ENCODE measurements at places on chromosomes 1 and 21. TPM values are rescaled to one million over a fixed set of nuclear protein-coding genes. Genes with fewer than 3 reads are reported as not detected.

DNA sequence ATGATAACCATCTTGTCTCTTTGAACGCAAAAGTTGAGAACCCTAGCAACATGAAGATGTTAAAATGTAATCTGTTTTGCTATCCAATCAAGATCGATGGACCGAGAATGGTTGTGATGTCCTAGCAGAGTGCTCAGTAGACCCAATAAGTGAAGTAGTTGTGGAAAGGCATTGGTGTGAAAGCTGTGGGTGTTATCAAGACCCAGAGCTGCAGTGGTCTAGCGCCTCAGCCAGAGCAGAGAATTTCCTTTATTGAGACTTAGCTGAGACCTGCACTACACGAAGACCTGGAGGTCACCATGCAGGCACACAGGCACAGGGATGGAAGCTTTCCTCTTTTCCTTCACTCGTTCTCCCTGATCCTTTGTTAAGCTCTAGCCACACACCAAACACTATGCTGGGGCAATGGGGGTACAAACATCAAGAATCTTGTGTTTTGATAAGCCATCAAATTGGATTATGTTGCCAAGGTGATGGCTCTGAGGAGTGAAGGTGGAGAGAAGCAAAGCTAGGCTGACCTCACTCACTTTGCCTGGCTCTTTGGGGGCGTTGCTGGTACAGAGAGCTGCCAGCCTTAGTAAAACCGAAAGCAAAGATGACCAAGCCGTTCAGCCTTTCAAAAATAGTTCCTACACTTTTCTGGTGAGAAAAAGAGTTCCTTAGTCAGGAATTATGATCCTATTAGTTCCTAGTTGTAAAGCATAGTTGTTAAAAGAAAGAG, 24.1 kb downstream of the METTL13 start:
- no peak overlapping the region for H3K27ac ChIP-seq
- H3K4me1 ChIP-seq = no peaks in the 10 kb centered on the region
- no peak for DNase-seq
- no peaks in the 10 kb centered on the region for H3K36me3 ChIP-seq
- no peaks in the 10 kb centered on the region for H3K27me3 ChIP-seq

- H3K27me3 ChIP-seq = no peaks in the 10 kb centered on the region
- H3K4me1 ChIP-seq = no peaks in the 10 kb centered on the region
- no peak for DNase-seq
- peak overlapping the region; percentile 83 for H3K4me3 ChIP-seq
- peak overlapping the region; percentile 81 for H3K27ac ChIP-seq
- H3K36me3 ChIP-seq = no peaks in the 10 kb centered on the region
Observed at GRCh38 chr1:151147132-151147503, 687 bp upstream of the SEMA6C start.

The NUDT4B gene
- total RNA-seq = 7.9 TPM

The IL19 gene
- total RNA-seq = not detected

GRCh38 chr1:74426208-74426937, 86.0 kb downstream of the LRRC53 start:
- no peak overlapping the region for H3K4me3 ChIP-seq
- H3K4me1 ChIP-seq = no peaks in the 10 kb centered on the region
- no peaks in the 10 kb centered on the region for H3K36me3 ChIP-seq
- no peak overlapping the region for H3K27ac ChIP-seq
- no peak for DNase-seq

- peaks cover 3% of the 10 kb centered on the region for H3K27me3 ChIP-seq
- H3K36me3 ChIP-seq = no peaks in the 10 kb centered on the region
- no peaks in the 10 kb centered on the region for H3K4me1 ChIP-seq
- no peak overlapping the region for H3K27ac ChIP-seq
- peak overlapping the region; percentile 16 for H3K4me3 ChIP-seq
Observed at GRCh38 chr1:181318022-181318857, 165.1 kb upstream of the CACNA1E start.

DNA sequence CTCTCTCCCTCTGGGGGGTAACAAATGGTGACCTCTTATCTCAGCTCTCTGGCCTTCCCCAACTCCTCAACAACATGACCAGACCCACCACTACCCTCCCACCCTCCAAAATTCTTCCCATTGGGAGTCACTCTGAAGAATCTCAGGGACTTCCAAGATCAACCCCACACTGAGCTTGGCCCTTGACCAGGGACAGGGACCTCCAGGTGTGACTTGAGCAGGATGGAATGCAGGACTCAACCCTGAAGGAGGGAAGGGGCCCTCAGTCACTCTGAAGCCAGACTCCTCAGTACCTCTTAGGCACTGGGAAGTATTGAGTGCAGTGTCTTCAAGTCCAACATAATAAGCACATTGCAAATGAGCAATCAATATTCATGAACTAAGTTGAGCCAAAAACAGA, 1.9 kb downstream of the CASQ1 start:
- H3K27ac ChIP-seq = no peak overlapping the region
- no peak for DNase-seq
- no peaks in the 10 kb centered on the region for H3K36me3 ChIP-seq
- peaks cover 6% of the 10 kb centered on the region for H3K4me1 ChIP-seq
- no peak overlapping the region for H3K4me3 ChIP-seq

The FAAH gene
- 18.1 TPM for total RNA-seq

DNA sequence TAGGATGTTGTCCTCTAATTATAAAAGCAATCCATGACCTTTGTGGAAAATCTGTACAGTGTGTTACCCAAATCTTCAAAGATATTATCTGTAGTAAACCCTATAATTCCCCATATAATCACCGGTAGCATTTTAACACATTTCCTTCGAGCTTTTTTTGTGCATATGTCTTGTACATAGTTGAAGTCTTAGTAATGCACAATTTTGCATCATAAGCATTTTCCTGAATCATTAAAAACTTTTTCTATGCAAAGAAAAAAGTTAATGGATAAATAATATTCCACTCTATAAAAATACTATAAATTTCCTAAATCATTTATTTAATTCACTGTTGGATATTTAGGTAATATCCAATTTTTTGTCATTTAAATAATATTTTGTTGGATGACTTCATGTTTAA, 201.7 kb downstream of the RRAGC start:
- peaks cover 15% of the 10 kb centered on the region for H3K27me3 ChIP-seq
- no peak for DNase-seq
- H3K4me3 ChIP-seq = no peak overlapping the region
- no peaks in the 10 kb centered on the region for H3K36me3 ChIP-seq
- H3K27ac ChIP-seq = no peak overlapping the region

DNA sequence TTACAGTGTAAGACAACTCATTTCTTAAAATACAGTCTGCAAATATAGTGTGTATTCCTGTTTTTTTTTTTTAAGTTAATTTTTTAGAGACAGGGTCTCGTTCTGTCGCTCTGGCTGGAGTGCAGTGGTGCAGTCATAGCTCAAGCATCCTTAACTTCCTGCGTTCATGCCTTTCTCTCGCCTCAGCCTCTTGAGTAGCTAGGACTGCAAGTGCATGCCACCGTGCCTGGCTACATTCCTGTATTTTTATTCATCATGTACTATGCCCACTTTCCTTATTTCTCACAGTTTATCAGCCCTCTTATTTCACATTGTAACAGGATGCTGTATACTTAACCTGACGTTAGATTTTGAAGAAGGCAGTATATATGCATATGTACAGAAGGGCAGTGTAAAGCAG, 26.7 kb downstream of the MIER1 start:
- H3K36me3 ChIP-seq = peaks cover 6% of the 10 kb centered on the region
- no peak overlapping the region for H3K27ac ChIP-seq
- H3K4me1 ChIP-seq = no peaks in the 10 kb centered on the region
- no peaks in the 10 kb centered on the region for H3K27me3 ChIP-seq

The CCDC181 gene
- not detected for total RNA-seq

- H3K4me3 ChIP-seq = no peak overlapping the region
- no peak for DNase-seq
- no peak overlapping the region for H3K27ac ChIP-seq
- no peaks in the 10 kb centered on the region for H3K4me1 ChIP-seq
- H3K27me3 ChIP-seq = no peaks in the 10 kb centered on the region
Observed at GRCh38 chr1:107009281-107009680, 47.2 kb upstream of the PRMT6 start.

DNA sequence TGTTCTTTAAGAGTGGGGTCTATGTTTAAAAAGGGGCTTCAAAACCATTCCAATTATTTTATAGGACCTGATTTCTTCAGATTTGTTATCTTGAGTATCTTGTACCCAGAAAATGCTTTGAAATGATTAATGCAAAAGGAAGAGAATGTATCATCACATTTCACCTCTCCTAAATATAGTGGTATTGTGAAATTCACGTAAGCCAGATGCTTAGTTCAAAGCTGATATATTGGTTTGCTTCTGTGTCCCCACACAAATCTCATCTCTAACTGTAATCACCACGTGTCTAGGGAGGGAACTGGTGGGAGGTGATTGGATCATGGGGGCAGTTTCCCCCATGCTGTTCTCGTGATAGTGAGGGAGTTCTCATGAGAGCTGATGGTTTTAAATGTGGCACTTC, 8.5 kb downstream of the SOAT1 start:
- H3K36me3 ChIP-seq = no peaks in the 10 kb centered on the region
- H3K4me3 ChIP-seq = no peak overlapping the region
- H3K27me3 ChIP-seq = no peaks in the 10 kb centered on the region
- no peaks in the 10 kb centered on the region for H3K4me1 ChIP-seq

GRCh38 chr1:152932170-152932811, 14.7 kb upstream of the SPRR5 start:
- no peak for DNase-seq
- no peak overlapping the region for H3K4me3 ChIP-seq
- H3K27ac ChIP-seq = no peak overlapping the region
- H3K36me3 ChIP-seq = no peaks in the 10 kb centered on the region
- H3K4me1 ChIP-seq = no peaks in the 10 kb centered on the region
- no peaks in the 10 kb centered on the region for H3K27me3 ChIP-seq

DNA sequence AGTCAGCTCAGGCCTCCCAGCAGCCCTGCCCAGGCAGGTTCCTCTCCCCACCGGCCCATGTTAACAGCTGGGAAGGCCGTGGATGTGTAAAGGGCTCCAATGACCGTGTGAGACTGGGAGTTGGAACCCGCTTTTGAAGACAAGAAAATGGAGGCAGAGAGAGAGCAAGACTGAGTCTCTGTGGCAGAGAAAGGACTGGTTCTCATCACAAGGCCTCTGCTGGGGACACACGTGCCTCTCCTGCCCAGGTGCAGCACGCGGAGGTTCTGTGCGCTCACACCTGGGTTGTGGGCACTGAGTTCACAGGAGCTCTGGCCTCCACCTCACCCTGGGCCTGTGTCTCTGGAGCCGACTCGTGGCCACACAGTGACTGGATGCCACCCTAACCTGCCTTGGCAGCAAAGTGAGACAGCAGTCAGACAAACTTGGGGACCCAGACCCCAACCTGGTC, 27.0 kb downstream of the RUNX3 start:
- H3K36me3 ChIP-seq = no peaks in the 10 kb centered on the region
- H3K27ac ChIP-seq = no peak overlapping the region
- no peak overlapping the region for H3K4me3 ChIP-seq
- H3K4me1 ChIP-seq = no peaks in the 10 kb centered on the region
- DNase-seq = peak; percentile 40

- no peak for DNase-seq
- no peaks in the 10 kb centered on the region for H3K36me3 ChIP-seq
- no peak overlapping the region for H3K27ac ChIP-seq
- no peaks in the 10 kb centered on the region for H3K27me3 ChIP-seq
- H3K4me3 ChIP-seq = no peak overlapping the region
Observed at GRCh38 chr1:69993810-69994209, 211.6 kb downstream of the LRRC40 start.

- no peak overlapping the region for H3K27ac ChIP-seq
- no peak for DNase-seq
- no peaks in the 10 kb centered on the region for H3K27me3 ChIP-seq
Observed at GRCh38 chr1:52579415-52579814, 22.8 kb upstream of the GPX7 start.

DNA sequence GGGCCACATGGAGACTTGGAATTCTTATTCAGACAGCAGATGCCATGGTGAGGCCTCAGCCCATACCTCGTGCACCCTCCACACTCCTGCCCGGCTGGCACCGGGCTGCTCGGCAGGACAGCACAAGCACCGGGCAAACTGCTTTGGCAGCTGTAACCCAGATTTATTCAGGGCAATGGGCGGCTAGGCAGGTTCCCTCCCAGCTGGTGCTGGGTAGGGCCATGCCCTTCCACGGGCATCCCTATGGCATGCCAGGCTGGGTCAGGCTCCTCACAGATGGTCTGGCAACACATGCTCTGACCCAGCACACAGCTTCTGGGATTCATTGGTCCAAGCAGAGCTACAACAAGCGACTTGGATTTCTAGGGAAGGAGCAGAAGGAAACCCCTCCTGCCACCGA, 53.4 kb downstream of the ATP1A1 start:
- no peaks in the 10 kb centered on the region for H3K36me3 ChIP-seq
- no peak for DNase-seq
- H3K27ac ChIP-seq = no peak overlapping the region

DNA sequence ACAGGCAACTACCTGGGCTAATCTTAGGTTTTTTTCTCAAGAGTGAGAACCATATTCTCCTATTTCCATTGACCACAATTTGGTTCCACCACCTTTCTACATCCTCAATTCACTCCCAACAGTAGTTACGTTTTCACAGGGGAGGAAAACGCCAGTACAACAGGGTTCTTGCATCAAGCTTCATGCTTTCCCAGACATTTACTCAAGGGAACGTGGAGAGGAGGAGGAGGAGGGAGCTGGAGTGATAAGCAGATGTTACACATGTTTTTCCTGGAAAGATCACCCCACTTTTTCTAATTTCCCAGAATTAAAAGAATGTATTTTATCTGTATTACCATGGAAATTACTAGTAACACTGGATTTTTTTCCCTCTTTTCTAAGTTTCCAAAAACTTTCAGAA, 58.3 kb downstream of the RGS5 start:
- H3K36me3 ChIP-seq = no peaks in the 10 kb centered on the region
- no peak overlapping the region for H3K4me3 ChIP-seq
- H3K27ac ChIP-seq = no peak overlapping the region
- no peaks in the 10 kb centered on the region for H3K27me3 ChIP-seq

DNA sequence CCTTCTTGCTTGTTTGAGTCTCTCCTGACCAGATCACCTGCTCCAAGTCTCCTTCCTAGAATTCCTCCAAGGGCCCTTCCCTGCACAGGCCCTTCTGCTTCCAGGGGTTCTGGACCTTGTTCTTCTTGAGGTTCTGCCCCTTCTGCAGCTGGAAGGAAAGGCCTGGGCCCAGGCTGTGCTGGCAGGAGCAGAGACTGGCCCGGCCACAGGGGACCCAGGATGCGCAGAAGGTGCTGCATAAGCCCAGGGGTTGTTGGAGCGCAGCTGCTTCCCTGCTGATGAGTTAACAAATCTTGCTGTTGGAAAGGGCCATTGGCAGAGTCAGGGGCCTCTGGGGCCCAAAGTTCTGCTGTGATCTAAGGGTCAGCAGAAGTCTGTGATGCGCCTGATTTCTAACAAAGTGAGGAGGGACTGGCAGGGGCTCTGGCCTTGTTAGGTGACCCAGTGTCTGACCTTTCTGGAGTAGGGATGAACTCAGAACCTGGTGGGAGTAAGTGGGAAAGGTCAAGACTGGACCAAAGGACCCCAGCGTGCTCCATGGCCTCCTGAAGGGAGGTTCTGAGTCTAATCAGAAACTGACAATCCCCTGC, 509.8 kb downstream of the PTPRU start:
- H3K36me3 ChIP-seq = no peaks in the 10 kb centered on the region
- DNase-seq = peak; percentile 19
- H3K4me3 ChIP-seq = no peak overlapping the region
- H3K27me3 ChIP-seq = no peaks in the 10 kb centered on the region

The SELENBP1 gene
- 123 TPM for total RNA-seq

The OR2T2 gene
- total RNA-seq = not detected

DNA sequence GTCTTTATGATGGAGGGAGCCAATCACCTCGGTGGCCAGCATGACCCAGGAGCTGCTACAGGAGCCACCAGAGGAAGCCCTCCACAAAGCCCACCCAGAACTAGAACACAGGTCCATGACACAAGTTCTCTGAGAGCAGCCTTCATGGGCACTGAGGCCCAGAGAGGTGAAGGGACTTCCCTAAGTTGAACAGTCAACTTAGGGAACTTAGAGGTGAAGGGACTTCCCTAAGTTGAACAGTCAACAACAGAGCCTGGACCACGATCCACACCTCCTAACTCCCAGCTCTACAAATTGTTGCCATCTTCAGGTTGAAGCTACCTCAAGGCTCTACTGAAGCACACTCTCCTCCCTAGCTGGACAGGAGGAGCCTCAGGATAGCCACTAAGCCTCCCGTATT, 132.7 kb downstream of the CCDC185 start:
- no peak overlapping the region for H3K27ac ChIP-seq
